WERI-Rb-1 (cell line): ENCODE measurements at places on chromosomes 1 and 21.

- DNase-seq, result no peak
These were observed 64.1 kb upstream of the SLC25A33 start for GRCh38 chr1:9475061-9475627.

DNA sequence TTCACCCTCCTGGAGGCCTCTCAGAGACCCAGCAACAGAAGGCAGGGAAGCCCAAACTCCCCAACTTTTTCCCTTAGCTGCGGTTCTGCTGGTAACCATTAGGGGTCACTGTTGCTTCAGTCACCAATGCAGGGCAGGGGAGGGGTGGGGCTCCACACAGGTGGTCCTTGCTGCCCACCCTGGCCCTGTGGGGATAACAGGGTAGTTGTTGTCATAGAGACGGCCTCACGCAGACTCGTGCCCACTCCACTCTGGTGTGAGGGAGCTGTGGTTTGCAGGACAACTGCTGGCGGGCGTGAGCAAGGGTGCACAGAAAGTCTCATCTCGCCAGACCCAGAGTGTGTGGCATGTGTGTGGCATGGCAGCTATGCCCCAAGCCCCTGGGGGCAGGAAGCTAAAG is 19.9 kb downstream of the INSRR start:
- peak; percentile 66 for DNase-seq

DNA sequence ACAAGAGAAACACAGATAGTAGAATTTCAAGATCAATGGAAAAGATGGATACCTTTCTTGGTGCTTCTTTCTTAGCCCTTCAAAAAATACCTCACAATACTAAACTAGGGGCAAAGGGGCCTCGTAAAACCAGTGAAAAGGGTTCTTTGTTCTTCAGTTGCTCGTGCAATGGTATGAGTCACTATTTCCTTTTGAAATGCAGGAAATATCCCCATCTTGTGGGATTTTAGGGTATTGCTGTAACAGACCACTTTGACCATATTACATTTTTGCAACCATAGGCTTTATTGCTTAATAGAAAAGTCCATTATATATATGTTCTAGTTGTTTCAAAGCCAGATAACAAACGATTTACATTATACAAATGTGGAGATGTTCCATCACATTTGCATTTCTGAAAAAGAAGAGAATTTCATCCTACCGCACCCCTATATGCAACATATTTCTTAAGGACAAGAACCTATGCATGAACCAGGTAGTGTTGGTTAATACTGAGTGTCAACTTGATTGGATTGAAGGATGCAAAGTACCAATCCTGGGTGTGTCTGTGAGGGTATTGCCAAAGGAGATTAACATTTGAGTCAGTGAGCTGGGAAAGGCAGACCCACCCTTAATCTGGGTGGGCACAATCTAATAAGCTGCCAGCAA is 88.6 kb upstream of the PKN2 start:
- no peak for DNase-seq

- DNase-seq, result no peak
These were observed 38.8 kb downstream of the PDPN start for GRCh38 chr1:13622446-13622845.

DNA sequence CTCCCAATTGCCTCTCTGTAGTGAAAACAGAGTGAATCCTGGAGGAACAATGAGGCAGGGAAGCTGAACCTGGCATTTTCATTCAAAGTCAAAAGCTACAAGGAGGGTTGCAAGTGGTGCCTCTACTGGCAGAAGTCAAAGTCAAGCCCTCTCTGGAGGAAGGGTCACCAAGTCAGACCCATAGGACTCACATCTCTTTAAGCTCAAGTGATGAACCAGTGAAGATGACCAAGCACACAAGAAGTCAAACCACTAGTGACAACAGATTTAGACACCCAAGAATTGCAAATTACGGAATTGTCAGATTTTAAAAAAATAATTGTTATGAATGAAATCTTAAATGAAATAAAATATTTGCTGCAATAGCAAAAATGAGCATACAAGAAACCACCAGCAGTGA is 81.1 kb upstream of the ATP1B1 start:
- no peak for DNase-seq

- DNase-seq, result no peak
These were observed 18.8 kb upstream of the TENT5B start for GRCh38 chr1:27031235-27032118.

- no peak for DNase-seq
These were observed 50.3 kb upstream of the MPC2 start for GRCh38 chr1:167987174-167987573.

GRCh38 chr21:35044128-35044527 is 5.0 kb downstream of the RUNX1 start:
- no peak for DNase-seq

- DNase-seq, result no peak
These were observed 79.6 kb downstream of the NKAIN1 start for GRCh38 chr1:31159869-31160611.

- no peak for DNase-seq
These were observed 125.2 kb downstream of the ZNF648 start for GRCh38 chr1:181936269-181936668.

DNA sequence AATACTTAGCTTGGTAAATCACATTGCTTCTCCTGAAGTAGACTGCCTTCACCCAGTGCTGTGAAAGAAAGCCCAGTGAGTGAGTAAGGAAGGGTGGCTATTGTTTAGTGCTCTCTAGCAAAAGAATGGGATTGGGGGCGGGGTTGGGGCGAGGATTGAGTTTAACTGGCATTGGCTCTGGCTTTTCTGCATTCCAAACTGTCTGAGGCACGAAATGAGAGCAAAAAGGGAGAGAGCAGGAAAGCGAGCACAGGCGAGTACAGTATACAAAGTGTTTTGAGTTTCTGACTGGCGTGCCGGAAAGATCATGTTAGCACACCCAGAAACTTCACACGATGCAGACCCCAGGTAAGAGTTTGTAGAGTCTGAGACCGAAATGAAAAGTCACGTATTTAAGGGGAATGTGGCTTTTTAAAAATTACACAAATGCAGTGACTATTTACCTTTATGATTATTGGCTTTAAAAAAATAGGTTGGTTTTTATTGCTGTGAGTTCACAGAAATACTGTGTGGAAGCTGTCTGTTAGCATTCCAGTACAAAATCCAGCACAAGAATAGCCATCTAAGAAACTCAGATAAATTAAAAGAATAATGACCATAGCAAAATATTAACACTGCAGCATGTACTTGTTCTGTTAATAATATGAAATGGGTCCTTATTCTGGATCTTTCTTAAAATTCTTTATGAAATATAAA is 155.4 kb downstream of the CLEC20A start:
- DNase-seq, result no peak

- no peak for DNase-seq
These were observed 147.1 kb downstream of the CNIH3 start for GRCh38 chr1:224763126-224763775.

GRCh38 chr1:24228311-24228710 is 41.2 kb upstream of the IFNLR1 start:
- no peak for DNase-seq

- no peak for DNase-seq
These were observed 23.1 kb upstream of the IGSF5 start for GRCh38 chr21:39721885-39722284.

DNA sequence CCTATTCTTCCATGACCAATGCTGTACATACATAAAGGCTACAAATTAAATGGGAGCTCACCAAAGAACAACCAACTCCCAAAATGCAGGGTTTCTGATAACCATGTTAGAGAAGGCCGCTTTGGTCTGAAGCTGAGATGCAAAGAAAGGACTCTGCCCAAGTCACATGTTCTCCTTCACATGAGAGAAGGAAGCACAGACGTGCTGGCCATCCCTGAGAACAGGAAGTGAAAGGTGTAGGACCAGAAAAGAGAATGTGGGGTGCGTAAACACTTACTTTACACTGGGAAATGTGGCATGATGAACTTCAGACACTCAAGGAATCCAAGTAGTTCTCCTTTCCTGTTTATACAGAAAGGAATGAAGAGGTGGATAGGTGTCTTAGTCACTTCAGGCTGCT is 31.7 kb upstream of the TADA1 start:
- no peak for DNase-seq

DNA sequence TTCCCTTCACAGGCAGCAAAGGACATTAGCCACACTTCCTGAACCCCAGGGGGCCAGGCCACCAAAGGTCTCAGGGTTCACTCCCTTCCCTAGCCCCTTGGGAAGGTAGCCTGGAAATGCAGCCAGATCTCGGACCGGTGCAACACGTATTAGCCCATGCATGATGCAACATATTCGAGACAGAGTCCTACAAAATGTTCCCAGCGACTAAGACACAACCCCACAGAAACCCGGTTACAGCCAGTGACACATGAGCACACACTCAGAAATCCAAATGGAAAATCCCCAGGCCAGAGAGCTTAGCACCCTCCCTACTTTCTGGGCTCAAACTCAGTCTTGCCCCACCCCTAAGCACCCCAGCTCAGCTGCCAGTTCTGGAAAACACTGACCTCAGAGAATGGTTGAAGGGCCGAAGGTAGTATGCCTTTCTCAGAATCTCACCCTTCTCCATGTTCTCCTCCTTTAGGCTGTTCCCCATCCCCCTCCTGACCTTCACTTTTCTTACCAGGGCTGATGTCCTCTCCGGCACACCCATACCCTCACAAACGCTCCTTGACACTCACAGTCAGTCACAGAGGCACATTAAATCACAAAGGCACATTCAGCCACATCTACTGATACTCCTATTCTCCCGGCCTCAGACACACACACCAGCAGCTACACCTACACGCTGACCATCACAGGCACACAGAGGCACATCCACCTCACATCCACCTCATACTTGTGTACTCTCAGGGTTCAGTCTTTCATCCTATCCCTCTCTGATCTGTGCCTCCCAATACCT is at the start of gene TSPAN1:
Gene TSPAN1, plus strand, starts transcription at position 640 of the 784 bp plus-strand sequence. CDS start 6,021 bp downstream, outside the sequence.
- peak; percentile 26 for DNase-seq

- DNase-seq, result no peak
These were observed 1.0 kb downstream of the TMEM51 start for GRCh38 chr1:15154480-15155036.

DNA sequence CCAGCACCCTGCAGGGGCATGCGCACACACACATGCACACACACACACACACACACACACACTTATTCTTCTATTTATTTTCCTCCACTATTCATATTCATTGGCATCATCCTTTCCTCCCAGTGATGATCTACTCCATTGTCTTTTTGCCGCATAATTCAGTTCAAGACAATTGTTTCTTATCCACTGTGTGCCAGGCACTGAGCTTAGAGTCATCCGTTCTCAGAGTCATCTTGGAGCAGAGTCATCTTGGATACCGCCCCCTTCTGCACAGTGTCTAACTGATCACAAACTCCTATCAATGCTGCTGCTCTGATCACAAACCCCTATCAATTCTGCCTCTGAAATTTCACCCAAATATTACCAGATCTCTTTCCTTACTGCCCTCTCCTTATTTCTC is 102.8 kb upstream of the PROX1 start:
- DNase-seq, result no peak

GRCh38 chr1:38549191-38549590 is 310.4 kb downstream of the RRAGC start:
- no peak for DNase-seq

GRCh38 chr1:223700942-223701637 is 11.2 kb upstream of the CAPN2 start:
- DNase-seq, result no peak

DNA sequence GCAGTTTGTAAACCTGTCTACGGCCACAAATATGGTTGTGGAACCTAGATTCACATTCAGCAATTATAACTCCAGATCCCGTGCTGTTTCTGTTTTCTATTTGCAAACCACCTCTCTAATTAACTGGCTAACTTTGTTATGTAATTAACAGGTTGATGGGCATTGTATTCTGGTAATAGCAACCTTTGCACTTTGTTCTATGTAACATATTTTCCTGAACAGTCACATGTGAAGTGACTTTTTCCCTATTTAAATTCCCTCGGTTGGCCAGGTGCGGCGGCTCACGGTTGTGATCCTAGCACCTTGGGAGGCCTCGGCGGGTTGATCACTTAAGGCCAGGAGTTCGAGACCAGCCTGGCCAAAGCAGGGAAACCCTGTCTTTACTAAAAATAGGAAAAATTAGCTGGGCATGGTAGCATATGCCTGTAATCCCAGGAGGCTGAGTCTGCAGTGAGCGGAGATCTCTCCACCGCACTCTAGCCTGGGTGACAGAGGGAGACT is 1.4 kb downstream of the ACADM start:
- DNase-seq, result no peak

GRCh38 chr1:204647114-204647804 is 38.3 kb downstream of the LRRN2 start:
- DNase-seq, result no peak

DNA sequence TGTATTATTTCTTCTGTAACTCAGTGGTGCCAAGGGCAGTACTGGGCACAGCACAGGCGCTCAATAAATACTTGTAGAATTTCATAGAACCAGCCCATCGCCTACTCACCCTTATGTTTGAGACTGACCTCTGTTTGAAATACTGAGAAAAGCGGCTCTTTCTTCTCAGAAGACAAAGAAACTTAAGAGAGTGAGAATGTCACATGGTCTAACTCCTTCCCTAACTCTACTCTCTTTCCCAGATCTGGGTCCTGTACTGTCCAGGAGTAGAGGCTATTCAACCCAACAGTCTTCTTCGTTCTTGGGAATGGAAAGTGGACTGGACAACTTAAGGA is 4.2 kb downstream of the IGSF8 start:
- DNase-seq, result no peak

GRCh38 chr1:64886877-64887276 is 79.5 kb downstream of the JAK1 start:
- DNase-seq, result no peak

DNA sequence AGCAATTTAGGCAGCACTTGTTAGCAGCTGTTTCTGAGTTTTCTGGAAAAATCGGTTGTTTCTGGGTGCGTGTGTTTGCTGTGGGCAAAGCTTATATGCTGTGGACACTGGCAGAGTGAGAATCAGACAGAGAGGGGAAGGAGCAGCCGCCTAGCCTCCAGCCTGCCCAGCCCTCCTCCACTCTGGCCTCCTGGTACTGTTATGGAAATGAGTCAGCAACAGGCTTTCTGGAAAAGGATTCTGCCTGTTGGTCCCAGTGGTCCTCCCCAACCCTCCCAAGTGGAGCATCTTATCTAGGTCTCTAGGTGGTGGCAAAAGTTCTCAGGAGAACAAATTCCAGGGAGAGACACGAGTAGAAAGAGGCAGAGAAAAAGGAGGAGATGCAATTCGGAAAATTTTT is 42.2 kb upstream of the GOLT1A start:
- no peak for DNase-seq

DNA sequence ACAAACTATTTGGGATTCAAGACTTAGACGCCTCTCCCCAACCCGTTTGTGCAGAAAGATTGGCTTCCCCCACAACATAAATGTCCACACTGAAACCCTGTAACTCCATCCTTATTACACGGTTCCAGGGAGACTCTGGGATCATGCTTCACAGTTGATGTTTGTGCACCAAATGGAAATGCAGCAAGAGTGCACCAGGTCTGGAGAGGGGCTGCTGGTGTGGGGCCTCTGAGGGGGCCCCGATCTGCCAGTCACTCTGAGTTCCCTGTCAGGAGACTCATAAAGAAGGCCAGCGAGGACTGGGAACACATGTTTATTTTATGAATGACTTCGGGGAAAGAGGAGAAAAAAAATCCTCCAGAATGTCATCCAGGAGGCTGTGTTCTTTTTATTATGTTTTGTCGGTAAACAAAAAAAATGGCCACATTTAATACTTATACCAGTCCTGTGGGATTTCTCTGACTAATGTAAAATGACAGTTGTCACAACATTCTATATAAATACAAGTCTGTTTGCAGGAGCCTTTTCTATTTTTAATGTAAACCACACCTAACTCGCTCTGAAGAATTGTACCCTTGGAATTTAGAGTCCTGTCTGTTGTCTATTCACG is 439.1 kb upstream of the VAMP3 start:
- DNase-seq, result no peak

GRCh38 chr1:170273291-170274130 is 127.8 kb downstream of the NTMT2 start:
- DNase-seq, result no peak
